T-helper 2 cell treated with Interferon-gamma antibody and Interleukin-4, amounts not matched to agents 5 μg/mL and 100 μg/mL, for 36 hours (primary cell): ENCODE measurements at places on chromosomes 7 and 10.

DNA sequence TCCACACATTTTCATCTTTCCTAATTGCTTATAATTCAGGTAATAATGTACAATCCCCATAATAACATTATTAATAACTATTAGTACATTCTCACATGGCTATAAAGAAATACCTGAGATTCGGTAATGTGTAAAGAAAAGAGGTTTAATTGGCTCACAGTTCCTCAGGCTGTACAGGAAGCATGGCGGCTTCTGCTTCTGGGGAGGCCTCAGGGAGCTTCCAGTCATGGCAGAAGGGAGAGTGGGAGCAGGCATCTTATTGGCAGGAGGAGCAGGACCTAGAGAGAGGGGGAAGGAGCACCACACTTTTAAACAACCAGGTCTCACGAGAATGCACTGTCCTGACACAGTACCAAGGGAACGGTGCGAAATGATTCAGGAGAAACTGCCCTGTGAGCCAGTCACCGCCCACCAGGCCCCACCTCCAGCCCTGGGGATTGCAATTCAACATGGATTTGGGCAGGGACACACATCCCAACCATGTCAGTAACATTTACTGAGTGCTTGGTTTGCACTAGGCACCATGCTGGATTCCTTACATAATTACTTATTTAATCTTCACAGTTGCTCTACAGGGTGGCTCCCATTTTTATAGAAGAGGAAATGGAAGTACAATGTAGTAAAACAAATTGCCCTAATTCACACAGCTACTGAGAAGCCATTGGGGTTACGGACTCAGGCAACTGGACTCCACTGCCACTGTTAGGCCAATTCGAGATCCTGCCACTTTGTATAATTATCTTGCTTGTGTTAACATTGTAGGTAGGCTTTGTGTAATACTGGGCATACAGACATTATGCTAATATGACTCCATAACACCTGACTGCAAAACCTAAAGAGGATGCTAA is 8.7 kb upstream of the ESYT2 start:
- H3K4me1 ChIP-seq, result peaks cover 11% of the 10 kb centered on the region
- H3K27ac ChIP-seq, result no peak overlapping the region
- no peak overlapping the region for H3K4me3 ChIP-seq
- no peaks in the 10 kb centered on the region for H3K36me3 ChIP-seq
- no peaks in the 10 kb centered on the region for H3K27me3 ChIP-seq

DNA sequence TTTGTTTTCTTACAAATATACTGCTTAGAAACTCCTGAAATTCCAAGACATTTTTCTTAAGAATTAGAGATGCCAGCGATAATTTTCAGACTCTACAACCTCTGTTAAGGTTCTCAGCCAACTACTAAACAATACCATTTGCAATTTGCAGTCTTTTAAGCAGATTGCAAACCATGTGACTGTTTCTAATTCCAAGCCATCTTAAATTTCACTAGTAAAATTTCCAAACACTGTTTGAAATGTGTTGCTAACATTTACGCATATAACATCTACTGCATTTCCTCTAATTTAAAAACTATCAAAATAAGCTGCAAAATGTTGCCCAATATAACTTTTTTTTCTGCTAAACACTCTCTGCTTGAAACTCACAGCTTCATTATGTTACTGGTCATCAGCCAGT is 56.0 kb upstream of the MACROH2A2 start:
- no peaks in the 10 kb centered on the region for H3K4me1 ChIP-seq
- no peak overlapping the region for H3K4me3 ChIP-seq
- H3K27ac ChIP-seq, result no peak overlapping the region
- DNase-seq, result no peak
- H3K27me3 ChIP-seq, result peaks cover 19% of the 10 kb centered on the region
- no peaks in the 10 kb centered on the region for H3K36me3 ChIP-seq

DNA sequence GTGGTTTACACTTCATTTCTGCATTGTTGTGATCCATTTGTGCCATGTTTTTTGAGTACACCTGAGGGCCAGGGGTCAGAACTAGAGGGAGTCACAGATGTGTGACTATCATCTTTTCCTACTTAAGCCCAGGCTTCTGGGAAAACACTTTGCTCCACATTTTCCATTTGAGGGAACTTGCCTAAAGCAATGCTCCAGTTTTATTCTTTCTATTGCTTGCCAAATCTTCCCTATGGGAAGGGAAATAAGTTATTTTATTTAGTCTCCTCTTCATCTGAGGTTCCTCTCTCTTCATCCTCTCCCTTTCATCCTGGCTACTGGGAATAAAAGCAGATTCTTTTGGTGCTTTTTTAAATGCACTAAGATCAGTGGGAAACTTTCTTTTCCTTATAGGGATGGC is 179.9 kb upstream of the PRSS58 start:
- no peak for DNase-seq
- no peaks in the 10 kb centered on the region for H3K27me3 ChIP-seq
- H3K4me3 ChIP-seq, result no peak overlapping the region
- peaks cover 54% of the 10 kb centered on the region for H3K4me1 ChIP-seq
- H3K36me3 ChIP-seq, result no peaks in the 10 kb centered on the region

DNA sequence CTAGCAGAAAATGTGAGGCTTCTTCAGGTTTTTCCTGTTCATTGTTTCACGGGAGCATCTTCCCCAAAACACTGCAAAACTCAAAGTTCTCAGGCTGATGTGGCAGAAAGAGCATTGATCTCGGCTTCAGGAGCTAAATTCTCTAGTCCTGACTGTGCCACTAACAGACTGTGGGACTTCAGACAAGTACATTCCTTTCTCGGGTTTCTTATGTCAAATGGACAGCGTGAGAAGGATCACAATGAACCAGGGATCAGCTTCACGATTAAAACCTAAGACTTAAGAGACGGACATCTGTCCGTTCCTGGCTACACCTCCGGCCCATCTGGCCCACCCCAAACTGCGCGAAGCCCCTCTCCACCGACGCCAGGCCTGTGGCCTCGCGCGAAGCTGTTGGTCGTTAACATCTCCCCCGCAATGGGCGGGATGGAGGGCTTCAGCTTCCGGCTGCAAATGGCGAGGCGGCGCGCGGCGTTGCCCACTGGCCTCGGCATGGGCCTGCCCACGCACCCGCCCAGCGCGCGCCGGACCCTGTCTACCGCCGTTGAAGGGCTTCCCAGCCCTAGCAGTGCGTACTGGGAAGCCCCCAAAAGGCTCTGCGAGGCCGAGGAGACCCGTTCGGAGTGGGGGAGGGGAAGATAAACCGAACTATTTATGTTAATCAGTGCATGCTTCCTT is 549 bp upstream of the DDX50 start:
- peak; percentile 81 for DNase-seq
- peak overlapping the region; percentile 99 for H3K27ac ChIP-seq
- peak overlapping the region; percentile 90 for H3K4me3 ChIP-seq
- H3K27me3 ChIP-seq, result no peaks in the 10 kb centered on the region
- peaks cover 35% of the 10 kb centered on the region for H3K4me1 ChIP-seq
- H3K36me3 ChIP-seq, result peaks cover 21% of the 10 kb centered on the region

DNA sequence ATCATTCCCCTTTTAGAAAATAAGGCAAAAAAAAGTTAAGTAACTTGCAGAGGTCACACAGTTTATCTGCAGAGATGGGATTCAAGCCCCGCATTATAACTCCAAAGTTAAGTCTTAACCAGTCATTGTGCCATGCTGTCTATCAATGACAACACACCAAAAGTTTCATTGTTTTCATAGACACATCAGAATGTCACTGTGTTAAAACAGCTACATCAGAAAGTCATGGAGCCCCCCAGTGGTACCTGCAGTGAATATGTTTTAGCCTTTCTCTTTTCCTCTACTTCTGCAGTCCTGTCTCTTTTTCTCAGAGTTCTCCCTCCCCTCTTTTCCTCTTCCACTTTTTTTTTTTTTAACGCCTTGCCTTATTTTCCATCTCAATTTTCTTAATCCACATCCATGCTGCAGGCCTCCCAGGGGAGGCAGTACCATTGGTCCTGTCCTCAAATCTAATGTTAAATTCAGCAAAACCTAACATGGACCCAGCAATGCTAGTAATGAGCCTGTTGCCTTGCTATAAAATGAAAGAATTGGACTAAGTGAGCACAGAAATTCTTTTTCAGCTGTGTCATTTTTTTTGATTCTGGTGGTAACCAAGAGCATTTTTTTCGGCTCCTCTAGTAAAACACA is 3.8 kb upstream of the NRCAM start:
- no peak overlapping the region for H3K4me3 ChIP-seq
- H3K27ac ChIP-seq, result no peak overlapping the region
- no peak for DNase-seq
- peaks cover 51% of the 10 kb centered on the region for H3K27me3 ChIP-seq
- H3K36me3 ChIP-seq, result peaks cover 2% of the 10 kb centered on the region

DNA sequence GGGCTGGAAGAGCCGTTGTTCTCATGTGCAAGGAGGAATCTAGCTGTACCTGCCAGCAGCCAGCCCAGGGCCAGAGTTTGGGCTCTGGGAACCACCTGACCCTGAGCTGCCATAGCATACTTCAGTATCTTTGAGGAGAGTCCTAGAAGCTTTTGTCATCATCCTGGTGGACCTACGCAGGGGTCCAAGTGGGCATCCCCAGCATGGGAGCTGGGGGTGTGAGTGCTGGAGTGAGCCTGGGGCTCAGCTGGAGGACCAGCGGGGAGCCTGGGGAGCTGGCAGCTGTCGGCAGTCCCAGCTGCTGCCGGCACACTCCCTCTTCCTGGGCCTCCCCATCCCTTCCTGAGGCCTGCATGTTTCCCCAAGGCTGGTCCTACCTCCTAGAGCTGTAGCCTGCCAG is 32.5 kb downstream of the C10orf105 start:
- H3K27me3 ChIP-seq, result peaks cover 5% of the 10 kb centered on the region
- peaks cover 3% of the 10 kb centered on the region for H3K36me3 ChIP-seq
- DNase-seq, result no peak
- H3K27ac ChIP-seq, result no peak overlapping the region
- no peak overlapping the region for H3K4me3 ChIP-seq

DNA sequence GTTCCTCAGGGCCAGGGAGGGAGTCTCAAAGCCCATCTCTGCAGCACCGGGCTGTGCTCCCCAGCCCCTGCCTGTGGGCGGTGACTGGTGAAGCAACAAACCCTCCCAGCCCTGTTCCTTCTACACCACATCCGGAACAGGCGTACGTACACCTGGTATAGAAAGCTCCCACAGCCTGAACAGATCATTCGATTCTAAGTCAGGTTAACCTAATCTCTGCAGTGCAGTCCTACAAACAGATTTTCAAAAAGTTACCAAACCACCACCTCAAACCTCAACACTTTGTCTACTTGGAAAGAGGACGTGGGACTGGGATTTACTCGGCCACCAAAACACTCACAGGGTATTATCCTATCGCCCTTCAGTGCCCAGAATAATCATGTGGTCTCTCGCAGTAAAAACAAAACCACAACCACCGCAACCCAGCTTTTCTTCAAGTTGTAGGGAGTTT is 238.4 kb downstream of the DIP2C start:
- H3K36me3 ChIP-seq, result no peaks in the 10 kb centered on the region
- peaks cover 25% of the 10 kb centered on the region for H3K27me3 ChIP-seq
- peak; percentile 50 for DNase-seq
- peaks cover 13% of the 10 kb centered on the region for H3K4me1 ChIP-seq
